Substantia nigra (tissue), 51 donors: ENCODE measurements at places on chromosomes 3 and 15.

DNA sequence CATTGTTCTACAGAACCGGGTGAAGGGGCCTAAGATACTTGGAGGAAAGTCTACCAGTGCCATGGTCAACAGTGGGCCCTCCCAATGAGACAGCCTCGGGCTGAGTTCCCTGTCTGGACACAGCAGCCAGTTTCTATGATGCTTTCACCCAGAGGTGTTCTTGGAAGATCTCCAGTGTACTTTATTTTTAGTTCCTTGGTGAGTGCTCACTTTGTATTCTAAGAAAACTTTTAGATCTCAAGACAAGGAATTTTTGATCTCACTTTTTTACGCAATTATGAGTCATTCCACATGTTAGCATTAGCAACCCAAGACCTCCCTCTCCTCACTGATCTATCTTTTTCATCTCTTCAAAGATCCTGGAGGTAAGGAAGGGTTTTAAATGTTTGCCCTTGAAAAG is 287.7 kb downstream of the RORA start:
- no peak for DNase-seq

- DNase-seq = no peak
Measured at GRCh38 chr15:70923311-70924080, 30.9 kb downstream of the LRRC49 start.

DNA sequence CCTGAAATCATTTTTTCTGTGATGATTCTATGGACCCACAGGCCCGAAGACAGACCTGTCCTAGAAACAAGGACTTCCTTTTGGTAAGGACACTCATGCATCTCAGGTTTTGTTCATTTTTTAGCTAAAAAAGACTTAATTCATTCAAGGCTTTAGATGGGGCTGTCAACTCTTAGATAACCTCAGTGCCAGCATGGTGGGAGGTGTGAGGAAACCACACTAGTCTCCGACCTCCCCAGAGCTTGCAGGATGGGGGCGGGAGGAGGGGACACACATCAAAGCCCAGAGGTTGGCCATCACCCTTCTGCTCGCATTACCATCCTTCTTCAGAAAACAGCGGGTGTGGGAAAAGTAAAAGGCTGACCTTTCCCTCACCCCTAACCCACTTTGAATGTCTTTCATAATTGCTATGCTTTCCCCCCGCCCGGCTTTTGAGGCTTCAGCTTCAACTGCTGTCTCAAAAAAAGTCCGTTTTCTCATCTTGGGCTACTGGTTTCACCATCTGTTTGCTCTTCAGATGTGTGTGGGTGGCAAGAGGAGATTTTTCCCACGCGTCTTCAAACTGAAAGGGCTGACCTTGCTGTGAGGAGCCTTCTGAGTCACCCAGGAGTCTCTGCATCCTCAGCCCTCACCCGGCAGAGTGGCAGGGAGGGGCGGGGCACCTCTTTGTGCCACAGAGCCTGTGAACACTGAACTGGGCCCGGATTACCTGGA is 27.6 kb upstream of the CXCR6 start:
- no peak for DNase-seq

GRCh38 chr3:50708620-50709019 is 33.9 kb downstream of the DOCK3 start:
- DNase-seq = no peak

DNA sequence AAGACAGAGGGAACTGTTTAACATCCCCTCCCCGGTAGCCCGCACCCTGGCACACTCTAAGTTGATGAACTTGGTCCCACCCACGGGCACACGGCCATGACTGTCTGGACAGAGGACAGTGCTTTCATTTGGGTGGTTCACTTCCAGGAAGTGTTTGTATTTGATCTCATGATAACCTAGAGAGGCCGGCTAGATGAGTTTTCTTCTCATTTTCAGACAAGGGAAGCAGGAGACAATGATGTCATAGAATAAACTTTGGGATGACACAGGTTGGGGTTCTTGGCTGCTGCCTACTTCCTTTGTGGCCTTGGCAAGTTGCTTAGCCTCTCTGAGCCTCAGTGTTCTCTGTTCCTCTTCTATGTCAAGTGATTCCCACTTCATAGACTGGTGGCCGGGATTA is 16.1 kb upstream of the LYSMD4 start:
- DNase-seq = no peak

DNA sequence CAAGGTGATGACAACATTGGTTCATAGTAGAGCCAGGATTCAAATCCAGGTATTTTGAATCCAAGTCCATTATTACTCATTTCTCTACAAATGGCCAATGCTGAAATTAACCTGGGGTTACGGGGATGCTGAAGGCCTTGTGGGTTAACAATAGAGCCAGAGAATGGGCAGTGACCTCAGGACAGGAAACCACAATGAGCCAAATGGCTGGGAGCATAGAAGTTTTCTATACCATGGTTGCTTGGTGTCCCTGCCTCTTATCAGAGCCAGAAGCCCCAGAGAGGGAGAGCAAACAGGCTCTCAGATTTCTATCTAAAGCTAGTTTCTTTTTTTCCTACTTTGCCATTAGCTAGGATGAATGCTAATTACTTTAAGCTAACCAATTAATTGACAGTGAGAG is 82.3 kb downstream of the TNIK start:
- DNase-seq = no peak

- no peak for DNase-seq
Measured at GRCh38 chr15:79680720-79681119, 216.1 kb downstream of the MTHFS start.

DNA sequence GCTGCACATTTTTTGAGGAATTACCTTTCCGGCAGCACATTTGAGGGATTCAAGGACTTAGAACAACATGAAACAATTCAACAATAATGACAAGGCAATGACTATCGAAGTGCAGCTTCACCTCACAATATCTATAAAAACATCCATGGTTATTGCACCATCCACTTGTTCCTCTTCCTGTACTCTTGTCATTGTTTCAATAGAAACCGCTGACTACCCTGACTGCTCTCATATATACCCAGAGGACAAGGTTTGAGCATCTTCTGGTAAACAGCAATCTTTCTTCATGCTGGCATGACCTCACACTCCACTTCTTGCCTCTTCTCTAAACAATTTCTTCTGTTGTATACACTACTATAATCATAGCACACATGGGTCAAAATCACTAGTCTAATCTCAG is 864.9 kb downstream of the FHIT start:
- DNase-seq = no peak

DNA sequence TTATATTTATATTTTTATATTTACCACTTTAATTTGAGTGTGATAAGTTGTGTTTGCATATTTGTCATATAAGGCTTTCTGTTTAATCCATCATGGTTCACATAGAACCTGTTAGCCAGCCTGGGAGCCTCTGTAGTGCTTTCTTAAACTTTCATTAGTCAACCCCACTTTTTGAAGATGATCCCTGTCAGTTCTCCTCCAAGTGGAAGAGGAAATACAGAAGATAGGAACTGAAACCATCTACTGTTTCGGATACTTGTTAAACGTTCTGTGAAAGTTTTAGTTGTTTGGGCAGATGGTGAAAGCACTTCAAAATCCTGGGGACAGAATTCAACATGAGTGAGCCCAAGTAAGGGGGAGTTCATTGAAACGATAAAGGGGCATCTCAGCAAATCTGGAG is 4.6 kb upstream of the SAMMSON start:
- DNase-seq = no peak

GRCh38 chr3:170078620-170079281 is 41.0 kb downstream of the GPR160 start:
- no peak for DNase-seq

GRCh38 chr3:14435175-14436014 is 33.0 kb downstream of the SLC6A6 start:
- DNase-seq = no peak

DNA sequence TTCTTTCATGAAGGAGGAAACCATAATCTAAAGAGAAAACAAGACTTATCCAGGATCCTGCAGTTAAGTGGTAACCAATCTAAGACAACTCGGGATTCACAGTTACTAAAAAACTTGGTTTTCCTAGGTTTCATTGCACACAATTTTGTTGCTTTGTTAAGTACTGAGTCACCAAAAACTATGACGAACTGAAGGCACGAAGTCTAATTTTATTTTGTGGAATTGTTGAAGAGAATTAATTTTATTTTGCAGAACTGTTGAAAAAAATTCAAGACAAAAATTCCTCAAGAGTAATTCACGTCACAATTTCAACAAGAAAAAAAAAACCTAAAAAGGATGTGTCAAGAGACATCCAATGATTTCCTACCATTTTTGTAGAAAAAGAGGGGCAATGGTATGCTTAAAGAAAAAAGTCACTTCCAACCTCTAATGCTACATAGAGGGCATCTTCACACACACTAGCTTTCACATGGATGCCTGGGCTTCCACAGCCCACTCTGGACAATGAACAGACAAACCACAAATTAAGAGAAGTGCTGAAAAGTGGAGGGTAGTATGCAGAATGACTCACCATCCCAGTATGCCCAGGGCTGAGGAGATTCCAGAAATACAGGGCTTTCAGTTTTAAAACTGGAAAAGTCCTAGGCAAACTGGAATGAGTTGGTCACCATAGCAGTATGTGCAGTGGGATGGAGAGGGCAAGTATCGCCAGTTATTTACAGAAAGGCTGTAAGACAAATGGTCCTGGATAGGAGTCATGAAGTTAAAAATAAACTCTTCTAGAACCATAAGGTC is 29.2 kb downstream of the PLOD2 start:
- no peak for DNase-seq

GRCh38 chr3:43707266-43707665 is 16.5 kb downstream of the ABHD5 start:
- no peak for DNase-seq

DNA sequence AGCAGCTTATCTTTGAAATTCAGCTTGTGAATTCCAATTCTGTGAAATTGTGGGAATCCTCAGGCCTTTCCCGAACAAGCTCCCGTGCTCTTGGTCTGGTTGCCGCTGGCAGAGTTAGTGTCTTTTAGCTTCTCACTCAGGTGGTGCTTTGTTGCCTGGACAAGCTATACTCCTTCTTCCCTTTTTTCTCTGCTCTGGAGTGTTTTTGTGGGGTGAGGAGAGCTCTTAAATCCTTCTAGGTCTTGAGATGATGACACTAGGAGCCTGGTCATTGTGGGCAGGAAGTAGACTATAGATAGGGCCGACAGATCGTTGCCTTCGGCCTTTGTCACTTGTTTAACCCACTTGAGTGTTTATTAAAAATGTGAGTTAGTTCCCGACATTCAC is 93.8 kb downstream of the SLCO3A1 start:
- no peak for DNase-seq

GRCh38 chr3:191244242-191244867 is 45.3 kb downstream of the OSTN start:
- DNase-seq = no peak

DNA sequence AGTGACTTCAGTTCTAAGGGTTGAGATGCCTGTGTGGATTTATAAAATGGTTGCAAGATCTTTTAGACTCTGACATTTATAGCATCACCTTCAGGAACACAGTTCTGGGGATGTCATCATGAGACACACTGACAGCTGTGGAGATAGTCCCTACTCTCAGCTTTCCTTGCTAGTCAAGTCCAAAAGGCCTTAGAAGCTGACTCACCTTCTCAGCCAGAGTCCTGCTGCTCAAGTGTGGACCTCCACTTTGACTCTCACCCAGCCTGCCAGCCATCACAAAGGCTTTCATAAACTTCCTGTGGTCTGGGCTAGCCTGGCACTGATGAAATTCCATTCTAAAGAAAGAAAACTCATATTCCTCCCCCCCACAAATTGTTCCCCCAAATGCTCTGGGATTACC is 44.8 kb downstream of the TMEM39A start:
- DNase-seq = no peak

DNA sequence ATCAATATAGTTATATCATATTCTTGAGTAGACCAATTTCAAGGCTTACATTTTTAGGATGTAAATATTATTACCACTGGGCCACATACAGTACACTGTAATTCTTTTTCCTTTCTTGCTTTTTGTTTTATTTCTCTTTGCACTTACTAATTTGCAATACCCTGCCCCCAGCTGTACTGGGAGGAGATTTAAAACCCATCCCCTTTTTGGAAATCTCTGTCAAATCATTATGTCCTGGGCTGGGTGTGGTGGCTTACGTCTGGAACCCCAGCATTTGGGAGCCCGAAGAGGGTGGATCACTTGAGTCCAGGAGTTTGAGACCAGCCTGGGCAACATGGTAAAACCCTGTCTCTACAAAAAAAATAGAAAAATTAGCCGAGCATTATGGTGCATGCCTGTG is 16.2 kb downstream of the ZBTB11 start:
- no peak for DNase-seq

GRCh38 chr3:35737934-35738706 is 98.8 kb downstream of the ARPP21 start:
- no peak for DNase-seq

- DNase-seq = no peak
Measured at GRCh38 chr15:88818920-88819319, 15.7 kb downstream of the ACAN start.

DNA sequence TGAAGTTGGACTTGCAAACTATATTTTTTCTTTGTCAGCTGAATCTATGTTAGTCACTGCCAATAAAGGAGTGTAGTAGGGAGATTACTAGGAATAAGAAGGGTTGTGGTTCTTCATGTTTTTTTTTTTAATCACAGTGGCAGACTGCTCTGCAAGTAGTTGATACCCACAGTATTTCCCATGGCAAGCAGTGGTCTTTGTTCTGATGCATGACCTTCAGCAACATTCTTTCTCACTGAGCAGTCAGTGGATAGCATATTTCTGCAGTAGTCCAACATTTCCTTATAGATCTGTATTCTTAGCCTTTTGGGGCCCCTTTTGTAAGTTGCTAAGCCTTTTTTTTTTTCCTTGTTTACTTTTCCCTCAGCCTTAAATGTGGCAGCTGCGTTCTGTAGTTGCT is 151.1 kb downstream of the DOCK3 start:
- DNase-seq = no peak

DNA sequence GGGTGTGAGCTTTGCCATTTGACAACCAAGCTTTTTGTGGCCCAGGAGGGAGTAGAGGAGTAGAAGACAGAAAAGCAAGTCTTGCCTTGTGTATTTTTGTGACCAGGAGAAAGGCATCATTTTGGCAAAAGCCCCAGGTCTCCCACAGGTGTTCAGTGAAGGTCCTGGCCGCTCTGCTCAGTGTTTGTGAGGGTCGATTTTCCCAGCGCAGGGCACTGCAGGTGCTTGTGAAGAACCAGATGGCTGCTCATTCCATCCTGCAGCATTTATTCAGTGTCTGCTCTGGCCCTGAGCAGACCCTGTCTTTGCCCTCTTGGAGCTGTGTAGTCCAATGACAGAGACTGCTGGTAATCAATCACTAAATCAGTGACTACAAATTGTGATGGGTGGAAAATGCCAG is 19.5 kb downstream of the TRAK1 start:
- no peak for DNase-seq

DNA sequence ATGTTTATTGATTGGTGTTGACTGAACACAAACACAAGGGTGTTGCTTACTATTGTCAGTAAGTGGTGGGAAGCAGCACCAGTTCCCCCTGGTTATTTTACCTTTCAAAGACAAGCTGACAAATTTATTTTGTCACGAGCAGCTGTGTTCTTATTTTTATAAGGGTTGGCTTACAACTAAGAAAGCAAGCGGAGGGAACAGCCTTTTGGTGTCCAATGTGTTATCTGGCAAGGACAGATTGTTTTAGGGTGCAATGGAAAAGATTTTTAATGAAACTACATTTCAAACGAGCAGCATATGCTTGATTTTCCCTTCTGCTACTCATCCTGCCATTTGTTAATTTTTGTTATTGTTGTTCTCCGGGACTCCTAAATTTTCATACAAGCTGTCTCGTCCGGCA is 920.6 kb upstream of the CFAP20DC start:
- DNase-seq = no peak
